Activated gamma-delta T cell treated with anti-CD3 and anti-CD28 coated beads, Interleukin-2, amount 50 U/mL, for 16 hours (primary cell): ENCODE measurements at places on chromosomes 11 and 22.

GRCh38 chr11:131665344-131665968 lies 295.0 kb downstream of the NTM start:
- DNase-seq, result no peak

DNA sequence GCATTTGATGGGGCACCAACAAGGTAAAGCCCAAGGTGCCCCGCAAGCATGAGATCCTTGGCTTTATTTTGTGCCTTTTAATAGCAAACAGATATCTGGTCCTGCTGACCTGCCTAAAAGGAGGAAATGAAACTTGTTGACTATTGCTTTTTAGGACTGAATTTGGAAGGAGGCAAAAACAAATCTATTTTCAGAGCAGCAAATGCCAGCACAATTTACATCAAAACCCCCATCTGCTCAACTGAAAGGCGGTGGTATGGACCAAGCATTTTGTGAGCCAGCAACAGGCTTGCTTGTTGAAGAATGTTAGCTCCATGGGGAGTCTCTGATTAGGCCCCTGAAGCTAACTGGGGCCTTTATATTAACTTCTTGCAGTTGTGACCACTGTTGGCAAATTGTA lies 192.6 kb upstream of the E2F8 start:
- no peak for DNase-seq

DNA sequence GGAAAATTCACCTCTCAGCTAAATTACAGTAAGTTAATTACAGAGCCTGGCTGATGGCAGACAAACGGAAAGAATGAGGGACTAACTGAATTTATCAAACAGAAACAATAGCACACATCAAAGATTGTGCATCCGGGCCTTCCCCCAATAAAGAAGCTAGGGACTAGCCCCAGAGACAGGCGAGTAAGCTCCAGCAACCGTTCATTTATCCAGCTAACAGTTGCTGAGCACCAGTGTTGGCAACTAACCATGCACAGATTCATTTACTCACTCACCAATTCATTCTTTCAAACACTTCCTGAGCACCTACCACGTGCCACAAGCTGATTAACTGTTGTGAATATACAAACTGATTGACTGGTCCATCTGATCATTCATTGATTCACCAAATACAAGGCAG lies 51.2 kb downstream of the SMCO4 start:
- no peak for DNase-seq

DNA sequence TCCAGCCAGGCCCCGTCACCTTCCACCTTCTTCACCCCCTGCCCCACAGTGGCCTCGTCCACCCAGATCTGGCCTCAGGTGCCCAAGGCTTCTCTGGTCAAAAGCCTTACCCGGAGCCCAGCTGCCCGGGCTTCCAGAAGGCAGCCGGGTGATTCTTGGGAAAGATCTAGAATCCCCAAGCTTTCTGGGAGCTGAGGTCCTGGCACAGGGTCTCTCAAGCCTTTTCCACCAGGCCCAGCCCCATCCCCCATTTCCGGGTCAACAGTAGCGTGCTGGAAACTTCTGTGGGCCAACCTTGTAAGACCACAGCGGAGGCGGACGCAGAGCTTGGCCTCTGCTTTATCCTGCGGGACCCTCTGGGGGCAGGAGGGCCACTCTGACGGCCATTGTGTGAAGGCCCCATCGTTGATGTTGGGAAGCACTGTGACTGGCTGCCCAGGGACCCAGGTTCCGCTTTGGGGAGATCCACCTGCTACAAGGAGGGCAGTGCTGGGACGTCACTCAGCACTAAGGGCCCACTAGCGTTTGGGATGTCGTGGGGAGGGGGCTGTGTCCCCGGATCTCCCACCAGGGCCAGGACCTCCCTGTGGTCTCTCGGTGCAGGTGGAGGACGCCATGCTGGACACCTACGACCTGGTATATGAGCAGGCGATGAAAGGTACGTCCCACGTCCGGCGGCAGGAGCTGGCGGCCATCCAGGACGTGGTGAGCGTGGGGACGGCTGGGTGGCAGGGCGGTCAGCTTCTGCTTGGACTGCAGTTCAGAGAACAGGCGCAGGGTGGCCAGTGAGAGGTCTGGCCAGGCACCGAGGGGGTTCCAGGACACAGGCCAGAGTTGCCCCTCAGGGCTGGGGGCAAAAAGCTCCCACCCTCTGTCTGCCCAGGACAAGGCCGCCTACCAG lies 11.5 kb downstream of the TSPAN32 start:
- DNase-seq, result no peak

GRCh38 chr11:75557666-75558494 lies 4.2 kb upstream of the SERPINH1 start:
- DNase-seq, result no peak

DNA sequence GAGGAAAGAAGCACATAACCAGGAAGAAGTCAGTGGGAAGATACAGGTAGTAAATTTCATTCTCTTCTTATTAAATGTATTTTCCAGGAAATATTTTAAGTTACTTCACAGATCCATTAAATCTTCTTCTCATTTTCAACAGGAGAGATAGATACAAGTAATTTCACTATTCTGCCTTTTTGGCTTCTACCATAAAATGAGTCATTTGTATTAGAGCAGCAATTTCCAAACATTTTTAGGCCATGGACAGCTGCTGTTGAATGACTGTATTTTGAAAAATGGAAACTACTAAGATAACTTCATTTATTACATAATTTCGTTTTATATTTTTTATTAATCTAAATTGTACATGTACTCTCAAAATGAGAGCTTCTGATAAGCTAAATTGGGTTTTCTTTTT lies 809.6 kb upstream of the API5 start:
- no peak for DNase-seq

DNA sequence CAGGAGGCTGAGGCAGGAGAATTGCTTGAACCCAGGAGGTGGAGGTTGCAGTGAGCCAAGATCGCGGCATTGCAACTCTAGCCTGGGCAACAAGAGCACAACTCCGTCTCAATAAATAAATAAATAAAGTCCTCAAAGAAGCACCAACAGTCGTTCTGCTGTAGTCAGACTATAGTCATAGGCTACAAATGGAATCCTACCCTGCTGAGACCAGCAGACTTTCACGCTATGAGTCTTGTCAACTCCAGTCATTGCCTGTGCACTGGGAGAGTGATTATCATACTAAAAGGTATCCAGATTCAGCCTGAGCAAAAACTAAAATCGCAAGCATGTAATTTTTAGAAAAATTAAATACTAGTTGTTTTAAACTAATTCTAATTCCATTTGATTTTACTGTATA lies 19.6 kb downstream of the USP28 start:
- DNase-seq, result no peak

DNA sequence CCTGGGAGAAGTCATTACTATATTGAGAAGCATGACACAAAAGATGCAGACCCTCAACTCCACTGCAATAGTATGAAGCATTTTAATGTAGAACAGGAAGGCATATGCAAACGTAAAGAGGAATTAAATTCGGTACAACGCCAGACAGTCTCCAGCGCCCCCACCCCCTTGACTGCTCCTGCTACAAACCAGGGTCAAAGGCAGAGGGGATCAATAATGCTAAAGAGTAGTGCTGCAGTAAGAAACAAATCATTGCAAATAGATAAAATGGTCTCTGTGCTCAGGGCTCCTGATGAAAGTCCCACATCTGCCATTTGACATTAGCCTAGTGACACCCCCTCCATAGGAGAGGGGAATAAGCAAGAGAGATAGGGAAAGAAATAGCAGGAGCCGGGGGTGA lies 164.9 kb upstream of the BLID start:
- no peak for DNase-seq

GRCh38 chr22:26568207-26568706 lies 21.7 kb downstream of the TPST2 start:
- no peak for DNase-seq

GRCh38 chr22:31347251-31348008 lies 1.3 kb upstream of the PATZ1 start:
- DNase-seq, result peak; percentile 18

DNA sequence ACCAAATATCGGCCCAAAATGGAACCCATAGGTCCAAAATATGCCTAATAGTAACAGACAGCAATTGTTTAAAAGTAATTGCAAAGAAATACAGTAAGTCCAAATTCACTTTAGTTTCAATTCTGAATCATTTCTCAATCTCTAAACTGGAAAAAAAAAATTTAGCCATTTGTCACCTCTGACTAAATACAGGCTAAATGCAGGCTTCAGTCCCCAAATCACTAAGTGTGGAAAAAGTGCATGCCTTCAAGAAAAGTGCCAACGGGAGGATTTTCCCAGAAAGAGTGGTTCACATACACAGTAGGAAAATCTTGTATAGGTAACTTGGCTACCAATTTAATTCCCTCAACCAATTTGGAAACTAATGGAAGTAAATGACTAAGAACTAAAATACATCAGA lies 35.7 kb downstream of the SIK3 start:
- DNase-seq, result no peak

GRCh38 chr11:100827934-100828661 lies 141.0 kb downstream of the ARHGAP42 start:
- DNase-seq, result no peak

GRCh38 chr11:64870893-64871466 lies 7.4 kb downstream of the EHD1 start:
- no peak for DNase-seq

DNA sequence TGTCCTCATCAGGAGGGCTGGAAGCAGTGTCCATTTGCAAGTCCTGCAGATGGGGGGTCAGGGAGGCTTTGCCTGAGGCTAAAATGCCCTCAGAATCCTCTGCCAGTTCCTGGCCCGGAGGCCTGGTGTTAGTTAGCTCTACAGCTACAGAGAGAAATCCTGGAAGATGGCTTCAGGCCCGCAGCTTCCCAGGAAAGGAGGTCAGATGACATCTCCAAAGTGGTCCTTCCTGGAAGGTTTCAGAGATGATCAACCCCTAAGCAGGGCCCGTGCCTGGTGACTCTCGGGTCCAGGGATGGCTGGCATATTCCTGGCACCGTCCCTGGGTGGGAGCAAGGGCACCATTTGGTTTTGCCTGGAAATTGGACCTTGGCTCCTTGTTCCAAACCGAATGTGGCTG lies 959.1 kb downstream of the BRD1 start:
- DNase-seq, result no peak

DNA sequence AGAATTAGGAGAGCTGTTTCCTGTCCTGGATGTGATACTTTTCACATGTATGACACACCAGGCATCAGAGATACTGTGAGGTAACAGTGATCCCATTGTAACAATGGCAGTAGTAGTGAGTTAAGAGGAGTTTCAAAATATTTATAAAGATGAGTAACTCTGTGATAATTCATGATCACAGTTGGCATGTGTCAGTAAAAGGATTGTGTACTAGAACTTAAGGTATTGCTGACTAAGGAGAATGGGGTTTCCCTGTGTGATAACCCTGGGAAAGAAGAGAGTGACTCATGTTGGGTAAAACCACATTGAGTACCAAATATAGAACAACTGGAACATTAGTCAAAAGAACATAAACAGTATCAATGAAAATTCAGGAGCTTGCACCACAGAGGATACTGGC lies 22.9 kb upstream of the SLC5A1 start:
- no peak for DNase-seq

GRCh38 chr11:84313830-84314359 lies 1027.7 kb upstream of the CCDC90B start:
- no peak for DNase-seq

- DNase-seq, result no peak
These were observed 535.1 kb upstream of the LUZP2 start for GRCh38 chr11:23961503-23962338.

GRCh38 chr11:16800382-16800781 lies 61.9 kb downstream of the C11orf58 start:
- DNase-seq, result no peak

DNA sequence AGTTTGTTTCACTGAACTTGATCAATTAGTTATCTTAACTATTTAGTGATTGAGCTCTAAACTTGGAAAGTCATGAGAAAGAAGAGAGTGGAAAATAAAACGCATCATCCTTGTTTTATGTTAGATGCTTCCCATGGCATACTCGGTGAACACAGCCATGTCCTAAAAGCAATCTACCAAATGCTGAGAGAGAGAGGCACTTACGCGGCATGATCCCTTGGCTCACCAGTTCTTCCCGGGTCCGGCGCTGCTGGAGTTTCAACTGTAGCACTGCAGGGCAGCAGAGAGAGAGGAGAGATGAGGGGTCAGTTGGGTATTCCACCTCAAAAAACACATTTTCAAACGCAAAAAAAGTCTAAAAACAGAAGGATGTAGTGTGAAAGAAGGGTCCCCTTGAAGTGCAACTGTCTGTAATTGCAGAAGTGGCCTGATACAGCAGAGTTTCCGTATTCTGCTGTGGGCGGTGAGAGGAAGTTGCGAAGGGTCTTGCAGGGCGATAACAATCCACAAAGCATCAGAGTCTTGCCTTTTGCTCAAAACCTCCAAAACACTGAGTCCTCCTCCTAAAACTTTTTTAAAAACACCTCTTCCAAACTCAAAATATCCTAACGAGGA lies 92.7 kb downstream of the SGSM3 start:
- DNase-seq, result peak; percentile 24

GRCh38 chr11:85930879-85931366 lies 75.7 kb downstream of the CCDC83 start:
- no peak for DNase-seq

GRCh38 chr22:31871480-31871879 lies 72.9 kb upstream of the YWHAH start:
- no peak for DNase-seq

DNA sequence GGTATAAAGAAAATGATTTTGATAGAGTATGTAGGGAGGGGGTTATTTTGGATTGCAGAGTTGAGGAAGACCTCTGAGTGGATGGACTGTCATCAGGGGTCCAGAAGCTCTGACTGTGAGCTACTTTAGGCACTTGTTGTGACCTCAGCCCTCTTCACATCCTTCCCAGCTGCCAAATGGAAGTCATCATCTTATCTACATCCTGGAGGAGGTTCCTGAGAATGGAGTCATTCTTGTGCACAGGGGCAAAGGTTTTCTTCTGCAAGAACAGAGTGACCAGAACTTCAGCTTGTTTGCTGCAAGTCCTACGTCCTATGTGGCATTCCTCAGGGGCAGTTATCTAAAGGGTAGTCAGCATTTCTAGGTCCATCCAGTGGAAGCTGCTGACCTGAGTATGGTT lies 393.8 kb downstream of the AASDHPPT start:
- no peak for DNase-seq

- no peak for DNase-seq
These were observed at the start of gene KREMEN1 for GRCh38 chr22:29072979-29073617. Gene KREMEN1, plus strand, starts transcription at chr22:29073035. Its CDS starts 96 bp downstream, at chr22:29073131.

GRCh38 chr11:130554241-130555055 lies 106.0 kb downstream of the ADAMTS15 start:
- no peak for DNase-seq

DNA sequence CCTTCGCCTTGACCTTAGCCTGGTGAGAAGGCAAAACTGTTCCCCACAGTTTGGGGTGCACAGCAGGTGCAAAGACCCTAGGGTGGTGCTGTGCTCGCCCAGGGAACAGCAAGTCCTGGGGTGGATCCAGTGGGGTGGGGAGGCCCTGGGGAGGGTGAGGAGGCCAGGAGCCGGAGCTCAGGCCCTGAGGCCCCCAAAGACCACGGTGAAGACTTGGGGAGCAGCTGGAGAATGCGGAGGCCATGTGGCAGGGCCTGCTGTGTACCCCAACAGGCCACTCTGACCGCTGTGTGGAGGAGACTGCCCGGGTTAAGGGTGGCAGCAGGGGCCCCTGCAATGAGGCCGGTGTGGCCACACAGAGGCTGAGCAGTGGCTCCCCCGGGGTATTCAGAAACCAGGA lies 101.1 kb upstream of the RTL6 start:
- DNase-seq, result no peak
